ENCODE measurements at places on chromosomes 7 and 10.
A peak's percentile ranks its signal among the peaks of the same experiment; 100 is the strongest.

- DNase-seq = no peak
These were observed 61.4 kb upstream of the NFKB2 start for GRCh38 chr10:102334101-102334500.

DNA sequence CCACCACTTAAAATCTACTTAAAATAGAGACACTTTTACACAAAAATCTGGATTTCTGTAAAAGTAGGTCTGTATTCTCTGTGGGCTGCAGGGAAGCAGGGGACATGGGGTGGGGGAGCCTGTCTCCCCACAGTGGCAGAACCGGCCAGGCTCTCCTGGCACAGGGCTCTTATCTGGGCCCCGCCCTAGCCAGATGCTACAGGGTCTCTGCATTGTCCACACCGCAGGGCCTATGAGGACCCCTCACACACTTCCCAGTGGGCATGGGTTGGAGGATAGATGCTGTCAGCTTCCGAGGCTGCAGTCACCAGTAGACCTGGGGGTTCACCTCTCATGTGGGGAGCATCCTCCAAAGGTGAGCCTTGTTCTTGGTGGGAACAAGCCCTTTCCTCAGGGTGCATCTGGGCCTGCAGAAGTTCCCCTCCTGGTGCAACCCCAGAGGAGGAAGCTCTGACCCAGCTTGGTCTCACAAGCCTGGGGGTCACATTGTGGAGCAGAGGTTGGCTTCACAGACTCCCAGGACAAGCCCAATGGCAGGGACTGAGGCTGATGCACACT is 15.4 kb upstream of the MYL7 start:
- no peak for DNase-seq

DNA sequence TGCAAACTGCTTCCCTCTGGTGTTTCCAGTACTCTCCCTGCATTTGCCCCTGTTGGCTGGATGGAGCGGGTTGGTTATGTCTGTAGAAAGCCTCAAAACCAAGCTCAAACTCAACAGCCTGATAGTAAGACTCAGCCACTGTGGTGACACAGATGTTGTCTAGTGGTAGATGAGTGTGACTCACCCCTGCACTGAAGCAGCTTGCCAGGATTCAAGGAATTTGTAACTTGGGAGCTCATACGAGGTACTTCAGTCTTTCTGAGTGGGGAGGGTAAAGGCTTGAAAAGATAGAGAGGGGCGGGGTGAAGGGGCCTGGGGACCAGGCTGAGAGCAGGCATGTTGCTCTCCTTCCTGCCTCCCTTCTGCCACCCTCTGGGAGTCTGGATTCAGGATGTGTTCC is 22.9 kb upstream of the AQP1 start:
- no peak for DNase-seq

DNA sequence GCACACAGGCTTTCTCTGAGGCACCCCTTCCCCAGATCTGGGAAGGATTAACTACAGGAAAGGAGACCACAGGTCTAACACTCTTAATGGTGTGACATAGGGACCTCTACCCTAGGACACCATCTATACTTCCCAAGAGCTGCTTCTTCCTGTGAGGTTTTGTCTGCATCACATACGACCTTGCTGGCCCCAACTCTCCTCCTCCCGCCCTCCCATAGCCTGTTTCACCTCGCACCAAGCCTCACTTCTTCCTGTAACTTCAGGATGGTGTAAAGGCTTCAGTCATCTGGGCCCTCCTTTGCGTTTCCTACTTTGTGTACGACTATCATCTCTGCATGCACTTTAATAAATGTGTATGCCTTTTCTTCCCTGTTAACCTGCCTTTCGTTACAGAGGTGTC is 274.3 kb downstream of the KLF6 start:
- no peak for DNase-seq

GRCh38 chr10:75110006-75110632 is 1.3 kb upstream of the SAMD8 start:
- DNase-seq = no peak

DNA sequence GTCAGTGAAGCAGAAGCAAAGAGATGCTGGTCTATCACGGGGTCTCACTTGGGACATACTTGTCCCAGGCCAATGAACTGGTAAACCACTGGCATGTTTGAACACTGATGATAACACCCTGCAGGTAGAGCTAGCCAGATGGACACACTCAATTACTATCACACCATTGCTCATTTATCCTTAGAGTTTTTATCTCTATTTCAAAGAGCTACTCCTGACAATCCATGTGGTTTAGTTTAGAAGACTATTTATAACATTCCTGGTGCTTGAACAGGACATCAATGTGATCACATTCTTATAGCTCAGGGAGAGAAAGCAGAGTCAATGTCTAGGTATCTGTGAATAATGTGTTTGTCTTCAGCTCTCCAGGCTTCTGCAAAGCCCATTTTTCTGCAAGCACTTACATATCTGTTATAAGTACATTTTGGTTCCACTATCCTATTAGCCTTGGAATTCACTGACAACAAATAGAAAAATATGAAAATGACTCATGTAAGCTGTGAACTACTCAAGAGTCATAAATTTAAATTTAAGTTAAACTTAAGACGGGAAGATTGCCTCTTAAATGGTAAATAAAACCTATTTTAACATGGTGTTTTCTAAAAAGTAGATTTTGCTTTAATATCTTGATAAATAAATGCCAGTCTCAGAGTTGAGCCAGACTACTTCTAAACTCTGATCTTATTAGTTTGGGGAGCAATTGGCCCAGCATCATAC is 106.7 kb upstream of the MBL2 start:
- no peak for DNase-seq

DNA sequence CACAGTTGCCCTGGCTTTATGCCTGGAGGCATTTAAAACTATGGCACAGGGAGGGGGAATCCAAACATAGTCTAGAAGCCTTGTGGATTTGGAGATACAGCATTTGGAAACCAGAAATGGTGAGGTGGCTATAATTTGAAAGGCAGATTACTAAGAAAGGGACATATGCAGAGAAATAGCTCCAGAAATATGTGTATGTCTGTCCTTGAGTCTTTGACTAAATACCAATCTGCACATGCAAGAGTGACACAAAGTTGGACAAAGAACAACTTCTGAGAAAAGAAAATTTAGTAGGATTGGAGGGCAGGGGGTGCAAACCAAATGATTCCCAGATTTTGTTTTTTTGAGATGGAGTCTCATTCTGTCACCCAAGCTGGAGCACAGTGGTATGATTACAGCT is 229.6 kb downstream of the TMEM26 start:
- DNase-seq = no peak

GRCh38 chr10:33385686-33386085 is 51.2 kb upstream of the NRP1 start:
- DNase-seq = no peak

DNA sequence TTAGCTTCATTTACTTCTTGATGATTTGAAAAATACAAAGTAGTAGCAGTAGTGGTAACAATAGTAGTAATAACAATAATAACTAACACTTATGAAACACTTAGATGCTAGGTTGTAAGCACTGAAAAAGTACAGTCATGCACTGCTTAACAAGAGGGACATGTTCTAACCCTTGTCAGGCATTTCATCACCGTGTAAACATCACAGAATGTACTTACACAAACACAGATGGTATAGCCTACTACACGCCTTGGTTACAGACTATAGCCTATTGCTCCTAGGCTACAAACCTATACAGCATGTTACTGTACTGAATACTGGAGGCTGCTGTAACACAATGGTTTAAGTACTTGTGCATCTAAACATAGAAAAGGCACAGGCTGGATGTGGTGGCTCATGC is 60.6 kb downstream of the PUS7 start:
- no peak for DNase-seq

GRCh38 chr7:155234158-155234492 is 63.6 kb upstream of the INSIG1 start:
- DNase-seq = no peak

DNA sequence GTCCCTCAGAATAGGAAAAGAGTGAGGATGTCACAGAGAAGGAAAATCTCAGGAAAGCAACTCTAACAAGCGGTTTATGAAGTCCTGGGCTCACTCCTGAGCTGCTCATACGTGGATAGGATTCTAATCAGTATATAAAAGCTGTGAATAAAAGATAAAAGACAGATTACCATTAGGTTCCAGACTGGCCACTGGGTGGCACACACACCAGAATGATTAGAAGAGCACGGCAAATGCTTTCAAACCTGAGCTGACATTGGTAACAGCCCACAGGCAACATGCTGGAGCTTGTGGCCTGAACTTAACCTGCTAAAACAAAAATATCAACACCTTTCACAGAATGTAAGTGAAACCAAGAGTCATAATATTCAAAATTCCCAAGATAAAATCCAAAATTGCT is 370.8 kb downstream of the GRID1 start:
- DNase-seq = peak; percentile 38

- no peak for DNase-seq
These were observed 39.9 kb downstream of the PLEKHA8 start for GRCh38 chr7:30068117-30068516.

DNA sequence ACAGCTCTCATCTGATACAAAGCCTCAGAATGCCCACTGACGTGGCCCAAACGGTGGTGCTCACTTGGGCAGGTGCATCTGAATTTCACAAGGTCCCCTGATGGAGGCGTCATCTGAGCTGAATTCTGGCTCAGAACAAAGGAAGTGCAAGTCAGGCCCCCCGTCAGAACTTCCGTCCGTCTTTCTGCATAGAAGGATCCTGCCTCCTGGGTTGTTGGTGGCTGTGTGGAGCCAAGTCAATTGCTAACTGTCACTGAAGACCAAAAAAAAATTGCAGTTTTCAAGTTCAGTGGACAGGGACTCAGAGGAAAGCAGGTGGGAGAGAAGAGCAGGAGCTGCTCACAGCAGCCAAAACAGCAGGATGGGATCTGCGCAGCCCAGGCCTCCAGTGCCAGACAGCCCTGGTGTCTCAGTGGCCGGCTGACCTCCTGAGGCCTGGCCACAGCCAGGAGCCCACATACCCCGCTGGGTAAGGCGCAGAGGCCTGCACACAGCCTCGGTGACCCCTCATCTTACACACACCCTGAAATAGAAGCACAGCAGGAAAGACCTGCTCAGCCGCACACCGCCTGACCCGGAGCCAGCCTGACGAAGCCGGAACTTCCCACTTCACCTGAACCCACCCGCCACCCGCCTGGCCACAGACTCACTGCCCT is 49.4 kb downstream of the PYROXD2 start:
- no peak for DNase-seq

GRCh38 chr10:19194866-19195265 is 146.3 kb downstream of the MALRD1 start:
- DNase-seq = no peak

DNA sequence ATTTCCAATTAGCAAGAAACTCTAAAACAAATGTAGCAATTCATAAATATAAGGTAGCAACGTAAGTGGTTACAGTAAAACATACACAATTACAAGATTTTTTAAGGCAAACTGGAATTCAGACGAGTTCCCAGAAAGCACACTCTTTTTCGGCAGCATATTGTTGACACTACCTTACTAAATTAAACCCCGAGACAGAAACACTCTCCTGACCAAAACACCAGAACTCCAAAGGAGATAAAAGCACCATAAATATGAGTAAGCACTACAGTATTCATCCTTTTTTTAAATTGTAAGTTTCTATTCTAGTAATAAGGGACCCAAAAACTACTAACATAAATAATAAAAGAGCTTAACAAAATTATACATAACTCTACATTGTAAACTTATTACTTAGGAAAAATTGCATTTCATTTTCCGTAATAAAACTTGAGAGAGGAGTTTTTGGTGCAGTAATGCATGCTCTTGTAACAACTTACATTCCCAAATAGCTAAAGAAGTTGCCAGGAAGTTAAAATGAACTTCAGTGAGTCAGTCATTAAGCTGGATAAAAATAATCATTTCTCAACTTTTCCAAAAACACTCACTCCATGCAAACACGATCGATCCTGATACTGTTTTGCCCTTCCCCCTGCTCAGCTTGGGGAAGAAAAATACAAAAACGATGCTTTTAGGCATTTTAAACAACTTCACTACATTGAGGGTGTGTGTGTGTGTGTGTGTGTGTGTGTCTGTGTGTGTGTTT is 2.0 kb downstream of the PIP4K2A start:
- DNase-seq = no peak

GRCh38 chr7:101542527-101543241 is 86.4 kb downstream of the MYL10 start:
- peak; percentile 57 for DNase-seq

DNA sequence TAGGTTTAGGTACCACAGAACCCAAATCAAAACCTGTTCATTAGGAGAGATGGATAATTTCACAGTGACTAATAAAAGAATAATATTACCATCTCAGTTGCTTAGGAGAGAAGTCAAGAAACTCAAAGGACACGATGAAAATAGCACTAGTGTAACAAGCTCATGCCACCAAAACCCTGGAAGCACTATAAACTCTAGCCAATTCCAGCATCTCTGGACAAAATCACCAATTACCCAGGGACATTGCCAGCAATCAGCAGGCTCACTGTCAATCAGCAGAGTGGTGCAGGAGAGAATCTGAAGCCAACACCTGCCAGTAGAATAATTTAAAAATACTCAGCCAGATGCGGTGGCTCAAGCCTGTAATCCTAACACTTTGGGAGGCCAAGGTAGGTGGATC is 88.9 kb downstream of the ARMH3 start:
- DNase-seq = no peak

GRCh38 chr10:117262291-117262902 is 21.5 kb downstream of the SLC18A2 start:
- no peak for DNase-seq

DNA sequence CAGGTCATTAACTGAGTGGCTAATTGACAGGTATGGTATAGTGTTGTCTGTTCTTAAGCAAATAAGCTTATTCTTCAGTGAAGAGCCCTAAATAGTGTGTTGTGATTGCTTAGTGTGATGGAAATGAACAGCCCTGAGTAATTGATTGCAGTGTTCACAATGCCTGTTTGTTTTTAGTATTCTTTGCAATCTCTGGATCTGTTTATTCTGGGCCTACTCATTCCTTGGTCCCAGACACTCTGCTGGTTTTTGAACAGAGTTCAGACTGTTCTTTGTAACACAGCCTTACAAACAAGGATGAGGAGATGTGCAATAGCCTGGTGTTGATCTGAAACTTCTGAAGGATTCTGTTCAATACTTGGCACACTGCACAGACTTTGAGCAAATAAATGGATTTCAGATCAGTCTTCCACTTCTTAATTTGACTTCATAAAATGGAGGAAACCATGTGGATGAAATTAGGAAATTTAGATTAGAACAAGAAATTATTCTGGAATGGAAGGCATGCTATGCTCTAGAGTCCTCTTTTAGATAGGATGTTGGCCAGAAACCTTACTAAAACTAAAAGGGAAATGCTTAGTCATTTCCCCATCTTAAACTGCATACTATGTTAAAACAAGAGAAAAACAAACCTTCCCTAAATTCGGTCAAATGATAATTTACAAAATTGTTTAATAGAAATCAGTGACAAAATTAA is 444.2 kb upstream of the SEMA3D start:
- no peak for DNase-seq

DNA sequence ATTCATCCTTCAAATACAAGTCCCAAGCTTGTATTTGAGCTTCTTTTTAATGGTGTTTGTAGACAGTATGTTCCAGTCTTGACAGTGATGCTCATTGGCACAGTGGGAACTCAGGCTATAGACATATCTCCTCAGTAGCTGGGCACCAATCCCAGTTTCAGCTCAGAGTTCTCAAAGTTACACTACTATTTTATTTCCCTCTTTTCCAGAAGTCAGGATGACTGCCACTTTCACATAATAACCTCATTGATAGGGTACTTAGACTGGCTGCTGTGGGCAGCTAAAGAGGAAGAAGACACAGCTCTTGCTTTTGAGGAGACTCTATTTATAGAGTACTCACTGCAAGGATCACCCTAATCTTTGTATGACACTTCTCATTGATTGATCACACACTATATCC is 2.4 kb downstream of the GBF1 start:
- DNase-seq = no peak

All from germinal center (tissue), 1 donor.